ENCODE measurements at places on chromosomes 4 and X.

- DNase-seq, result no peak
Measured at GRCh38 chr4:17204908-17205307, 306.5 kb upstream of the LDB2 start.

GRCh38 chrX:100830547-100830946 lies 10.4 kb downstream of the CSTF2 start:
- no peak for DNase-seq

DNA sequence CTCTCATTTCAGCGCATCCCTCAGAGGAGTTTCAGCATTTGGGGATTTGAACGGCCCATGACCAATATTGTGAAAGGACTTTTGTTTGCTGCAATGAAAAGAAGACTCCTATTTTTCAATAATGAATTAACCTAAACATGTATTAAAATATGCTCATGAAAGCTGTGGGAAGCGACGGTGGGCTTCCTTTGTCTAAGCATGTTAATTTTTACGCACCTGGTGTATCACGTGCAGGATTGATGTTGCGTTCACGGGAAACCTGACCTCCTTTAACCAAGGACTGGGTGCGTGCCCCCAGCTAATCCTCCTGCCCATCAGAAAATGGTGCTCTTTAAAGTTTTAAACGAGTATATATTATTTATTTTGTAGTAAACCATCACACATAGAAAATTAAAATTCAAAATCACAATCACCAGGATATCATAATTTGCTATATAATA lies 590 bp upstream of the CCDC110 start:
- no peak for DNase-seq

DNA sequence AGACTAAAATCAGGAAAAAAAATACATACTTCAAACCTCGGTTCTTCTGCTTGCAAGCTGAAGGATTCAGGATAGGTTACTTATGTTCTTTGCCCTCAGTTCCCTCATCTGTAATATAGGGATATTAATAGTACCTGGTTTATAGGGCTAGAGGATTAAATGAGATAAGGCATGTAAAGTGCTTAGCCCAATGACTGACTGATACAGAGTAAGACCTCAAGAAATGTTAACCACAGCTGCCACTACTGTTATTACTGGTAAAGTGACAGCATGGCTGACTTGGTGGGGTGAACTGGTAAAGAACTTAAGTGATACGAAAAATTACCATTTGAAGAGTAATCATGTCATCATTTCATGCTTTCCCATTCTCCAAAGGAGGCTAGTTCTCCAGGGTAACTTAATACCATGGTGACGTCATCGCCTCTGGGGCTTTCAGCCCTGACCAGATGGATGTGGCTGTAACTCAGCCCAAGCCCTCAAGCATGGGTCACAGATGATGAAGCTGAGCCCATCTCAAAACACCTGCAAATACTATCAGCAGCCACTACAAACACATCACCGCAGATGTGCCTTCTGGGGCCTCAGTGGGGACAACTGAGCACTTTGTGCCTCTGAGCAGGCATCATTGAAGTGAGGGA lies 44.5 kb upstream of the SCML1 start:
- DNase-seq, result peak; percentile 24

- DNase-seq, result no peak
Measured at GRCh38 chr4:82918091-82918490, 17.6 kb downstream of the THAP9 start.

- no peak for DNase-seq
Measured at GRCh38 chr4:67546971-67547370, 1.7 kb upstream of the CENPC start.

All from amniotic stem cell (primary cell).